ENCODE measurements at places on chromosomes 1 and 21.

DNA sequence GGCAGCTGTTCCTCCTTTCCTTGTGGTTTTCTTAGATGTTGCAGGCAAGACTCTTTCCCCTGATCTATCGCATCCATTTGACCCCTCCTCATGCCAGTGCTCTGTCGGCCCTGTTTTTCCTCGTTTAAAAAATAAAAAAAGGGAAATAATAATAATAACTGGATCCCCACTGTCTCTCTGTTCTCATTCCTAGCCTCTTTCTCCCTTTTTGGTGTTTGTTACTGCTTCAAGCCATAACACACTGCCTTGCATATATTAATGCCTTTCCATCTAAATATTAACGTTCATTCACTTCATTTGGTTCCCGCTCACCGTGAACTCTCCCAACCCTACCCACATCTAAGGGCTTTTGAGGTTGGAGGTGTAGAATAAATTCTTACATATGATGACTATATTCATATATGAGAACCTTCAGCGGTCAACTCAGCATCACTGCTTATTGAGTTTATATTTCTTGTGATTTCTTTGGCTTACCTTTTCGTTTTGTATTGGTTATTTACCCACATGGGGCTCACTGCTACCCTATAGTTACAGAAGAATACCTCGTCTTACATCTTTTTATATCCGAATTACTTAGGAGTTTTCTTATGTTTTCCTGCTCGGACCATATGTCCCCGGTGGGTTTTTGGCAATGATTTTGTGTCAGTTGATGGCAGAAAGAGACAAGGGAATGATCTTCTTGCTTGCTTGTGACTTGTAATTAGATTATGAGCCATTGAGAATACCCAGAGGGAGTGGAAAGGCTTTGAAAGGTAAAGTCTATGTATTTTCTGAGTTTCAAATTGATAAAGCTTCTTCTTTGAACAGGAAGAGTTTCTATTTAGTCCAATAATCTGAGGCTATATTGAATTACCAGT lies 805 bp downstream of the ATG4C start:
- DNase-seq = no peak

DNA sequence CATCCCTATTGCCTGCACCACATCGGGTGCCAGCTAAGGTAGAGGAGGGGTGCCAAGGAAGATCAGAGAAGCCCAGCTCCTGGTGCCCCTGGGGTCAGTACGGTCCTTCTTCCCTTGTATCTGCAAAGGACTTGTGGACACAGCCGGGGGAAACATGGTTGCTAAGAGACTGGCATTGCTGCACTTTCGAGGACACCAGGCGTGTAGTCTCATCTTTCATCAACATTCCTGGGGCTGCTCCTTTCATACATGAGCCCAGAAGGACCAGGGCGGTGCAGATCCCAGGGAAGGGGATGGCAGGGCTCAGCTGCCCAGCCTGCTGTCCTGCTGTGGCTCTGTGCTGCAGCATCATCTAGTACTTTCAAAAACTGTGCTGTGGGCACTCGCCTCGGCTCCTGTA lies 61.0 kb downstream of the RUNX1 start:
- DNase-seq = no peak

DNA sequence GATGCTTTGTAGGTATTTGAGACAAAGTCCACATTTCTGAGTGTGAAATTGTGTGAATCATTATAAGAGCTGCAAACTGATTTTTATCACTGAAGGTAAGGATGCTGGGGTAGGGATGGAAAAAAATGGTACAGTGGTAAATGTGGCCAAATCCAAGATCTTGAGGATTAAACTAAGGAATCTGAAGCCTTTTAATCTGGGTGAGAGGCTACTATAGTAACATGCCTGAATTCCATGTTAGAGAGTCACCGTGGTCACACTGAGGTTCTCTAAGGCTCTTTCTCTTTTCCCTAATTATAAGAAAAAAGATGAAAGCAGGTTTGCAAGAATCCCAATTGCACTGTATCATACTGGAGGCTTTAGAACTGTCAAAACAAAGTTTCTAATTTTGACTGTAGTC lies 17.6 kb downstream of the PTGER3 start:
- no peak for DNase-seq

DNA sequence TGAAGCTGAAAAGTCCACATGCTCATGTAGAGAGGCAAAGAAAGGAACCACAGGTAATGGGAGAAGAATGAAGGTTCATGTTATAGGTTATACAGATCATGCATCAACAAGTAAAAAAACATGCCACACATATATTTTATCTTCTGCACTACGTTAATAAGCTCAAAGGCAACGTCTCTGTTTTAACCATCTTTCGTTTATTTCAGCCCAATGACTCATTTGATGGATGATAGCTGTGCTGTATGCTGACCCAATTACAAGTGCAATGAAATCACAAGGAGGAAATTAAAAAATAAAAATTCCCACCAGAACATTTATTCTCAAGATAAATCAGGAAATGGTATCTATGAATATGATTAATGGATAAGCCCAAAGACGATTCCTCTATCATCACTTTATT lies 24.6 kb downstream of the XCL1 start:
- DNase-seq = no peak

GRCh38 chr21:45453308-45453950 lies 48.5 kb downstream of the COL18A1 start:
- DNase-seq = no peak

- DNase-seq = peak; percentile 48
Observed at GRCh38 chr1:166479052-166479631, 312.3 kb upstream of the FAM78B start.

- no peak for DNase-seq
Observed at GRCh38 chr1:184162281-184162680, 110.8 kb downstream of the TSEN15 start.

GRCh38 chr1:90989990-90990389 lies 31.8 kb downstream of the ZNF644 start:
- DNase-seq = no peak

- DNase-seq = no peak
Observed at GRCh38 chr1:8396786-8397406, 79.0 kb downstream of the SLC45A1 start.

GRCh38 chr1:64581135-64581842 lies 111.4 kb downstream of the CACHD1 start:
- no peak for DNase-seq

DNA sequence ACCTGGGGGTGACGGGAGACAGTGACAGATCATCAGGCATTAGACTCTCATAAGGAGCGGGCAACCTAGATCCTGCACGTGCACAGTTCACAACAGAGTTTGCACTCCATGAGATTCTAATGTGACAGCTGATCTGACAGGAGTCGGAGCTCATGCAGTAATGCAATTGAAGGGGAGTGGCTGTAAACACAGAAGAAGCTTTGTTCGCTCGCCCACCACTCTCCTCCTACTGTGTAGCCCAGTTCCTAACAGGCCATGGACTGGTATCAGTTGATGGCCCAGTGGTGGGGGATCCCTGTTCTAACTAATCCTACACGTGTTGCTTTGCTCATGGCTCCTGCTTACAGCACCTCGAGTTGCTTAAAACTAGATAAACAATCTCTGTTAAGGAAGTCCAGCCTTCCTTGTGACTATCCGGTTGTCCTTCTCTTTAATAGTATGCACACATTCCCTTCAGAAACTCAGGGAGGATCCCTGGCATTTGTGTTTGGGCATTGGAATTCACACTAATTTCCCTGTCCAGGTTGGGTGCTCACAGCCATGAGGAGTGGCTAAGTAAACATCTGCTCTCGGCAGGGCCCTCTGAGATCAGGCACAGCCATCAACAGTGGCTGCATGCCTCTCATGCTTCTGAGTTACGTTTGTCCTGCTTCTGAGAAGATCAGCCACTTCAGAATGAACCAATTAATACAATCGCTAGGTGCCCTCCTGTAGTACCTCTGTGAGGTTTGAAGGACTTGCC lies 21.1 kb upstream of the F3 start:
- DNase-seq = no peak

- DNase-seq = no peak
Observed at GRCh38 chr1:25869909-25870606, 5.5 kb downstream of the PAQR7 start.

- DNase-seq = no peak
Observed at GRCh38 chr1:210076620-210077019, 138.6 kb downstream of the SYT14 start.

DNA sequence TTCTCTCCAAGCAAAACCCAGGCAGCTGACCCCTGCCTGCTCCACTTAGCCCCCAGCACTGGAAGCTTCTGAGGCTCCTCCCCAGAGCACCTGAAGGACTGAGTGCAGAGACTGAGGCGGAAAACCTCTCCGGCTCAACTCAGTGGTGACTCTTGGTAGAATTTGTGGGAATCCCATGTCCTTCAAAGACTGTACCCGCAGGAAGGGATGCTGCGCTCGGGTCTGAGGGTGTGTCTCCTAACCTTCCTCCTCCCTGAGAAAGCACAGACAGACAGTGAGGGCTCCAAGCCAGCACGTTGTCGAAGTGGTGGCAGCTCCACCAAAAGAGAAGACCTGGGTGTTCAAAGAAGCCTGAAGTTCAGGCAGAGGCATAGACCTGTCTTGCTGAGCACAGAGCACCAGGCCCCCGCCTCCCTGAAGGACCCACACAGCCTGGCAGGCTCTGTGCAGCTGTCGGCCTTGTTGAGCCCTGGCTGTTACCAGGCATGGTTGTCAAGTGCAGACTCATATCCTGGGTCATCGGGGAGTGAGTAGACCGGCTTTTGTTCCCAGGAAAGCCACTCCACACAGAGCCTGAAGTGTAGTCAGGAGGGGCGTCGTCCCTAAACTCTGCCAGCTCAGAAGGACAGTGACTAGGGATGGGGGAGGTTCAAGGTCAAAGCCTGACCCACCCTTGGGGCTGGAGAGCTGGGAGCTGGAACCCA lies 36.7 kb downstream of the CSMD2 start:
- DNase-seq = no peak

DNA sequence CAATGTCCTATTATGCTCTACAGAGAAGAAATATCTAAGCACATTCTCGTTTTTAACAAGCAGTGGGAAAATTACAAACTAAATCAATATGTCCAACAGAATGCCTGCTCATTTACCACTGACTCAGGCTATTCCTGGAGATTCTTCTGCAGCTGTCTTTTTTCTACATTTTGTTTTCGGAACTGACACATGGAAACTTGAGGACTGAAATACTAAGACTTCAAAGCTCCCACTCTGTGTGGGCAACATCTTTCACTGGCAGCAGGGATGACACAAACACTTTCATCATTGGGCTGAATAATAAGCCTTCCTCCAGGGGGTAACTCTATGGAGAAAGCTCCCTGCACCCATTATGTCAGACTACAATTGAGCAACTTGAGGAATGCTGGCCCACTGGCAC lies 175.5 kb upstream of the NCAM2 start:
- DNase-seq = no peak

- DNase-seq = no peak
Observed at GRCh38 chr1:95321531-95321930, 87.5 kb downstream of the RWDD3 start.

DNA sequence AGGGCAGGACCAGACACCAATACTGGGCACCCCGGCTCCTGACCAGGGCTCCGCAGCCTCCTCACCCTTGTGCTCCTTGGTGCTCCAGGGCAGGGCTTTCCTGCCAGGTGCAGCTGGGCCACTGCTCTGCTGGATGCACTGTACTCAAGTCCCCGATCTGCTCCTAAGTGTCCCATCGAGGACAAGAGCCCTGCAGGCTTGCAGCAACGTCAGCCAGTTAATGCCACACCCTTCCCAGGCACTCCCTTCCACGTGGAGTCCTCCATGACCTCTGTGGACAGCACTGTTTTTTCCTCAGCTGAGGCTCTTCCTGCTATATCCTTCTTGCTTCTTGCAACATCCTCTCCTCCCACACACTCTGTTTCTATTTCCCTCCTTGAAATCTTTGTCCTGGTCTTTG lies 94.0 kb upstream of the NGF start:
- DNase-seq = no peak

GRCh38 chr1:200962631-200963030 lies 60.9 kb downstream of the KIF21B start:
- no peak for DNase-seq

- DNase-seq = no peak
Observed at GRCh38 chr1:167693425-167694045, 28.2 kb upstream of the MPZL1 start.

DNA sequence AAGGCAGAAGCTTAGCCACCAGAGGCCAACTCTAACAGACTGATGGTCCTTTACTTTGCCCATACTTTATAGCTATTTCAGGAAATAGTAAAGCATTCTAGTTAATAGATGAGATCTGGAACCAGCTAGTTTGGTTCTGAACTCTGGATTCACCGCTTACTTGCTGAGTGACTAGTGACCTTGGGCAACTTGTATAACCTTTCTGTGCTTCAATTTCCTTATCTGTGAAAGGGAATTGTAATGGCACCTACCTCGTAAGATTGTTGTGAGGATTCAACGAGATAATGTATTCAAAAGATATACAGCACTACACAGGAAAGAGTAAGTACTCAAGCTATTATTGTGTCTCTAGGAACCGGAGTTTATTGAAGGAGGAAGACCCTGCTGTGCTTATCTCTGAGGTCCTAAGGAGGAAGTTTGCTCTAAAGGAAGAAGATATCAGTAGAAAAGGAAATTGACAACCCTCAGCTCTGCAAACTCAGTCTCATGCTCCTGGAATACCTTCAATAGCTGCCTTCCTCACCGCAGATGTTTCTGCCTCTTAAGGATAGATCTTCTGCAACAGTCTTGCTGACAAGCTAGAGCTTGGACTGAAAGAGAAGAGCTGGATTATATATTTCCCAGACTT lies 11.9 kb downstream of the MTFR1L start:
- DNase-seq = no peak

DNA sequence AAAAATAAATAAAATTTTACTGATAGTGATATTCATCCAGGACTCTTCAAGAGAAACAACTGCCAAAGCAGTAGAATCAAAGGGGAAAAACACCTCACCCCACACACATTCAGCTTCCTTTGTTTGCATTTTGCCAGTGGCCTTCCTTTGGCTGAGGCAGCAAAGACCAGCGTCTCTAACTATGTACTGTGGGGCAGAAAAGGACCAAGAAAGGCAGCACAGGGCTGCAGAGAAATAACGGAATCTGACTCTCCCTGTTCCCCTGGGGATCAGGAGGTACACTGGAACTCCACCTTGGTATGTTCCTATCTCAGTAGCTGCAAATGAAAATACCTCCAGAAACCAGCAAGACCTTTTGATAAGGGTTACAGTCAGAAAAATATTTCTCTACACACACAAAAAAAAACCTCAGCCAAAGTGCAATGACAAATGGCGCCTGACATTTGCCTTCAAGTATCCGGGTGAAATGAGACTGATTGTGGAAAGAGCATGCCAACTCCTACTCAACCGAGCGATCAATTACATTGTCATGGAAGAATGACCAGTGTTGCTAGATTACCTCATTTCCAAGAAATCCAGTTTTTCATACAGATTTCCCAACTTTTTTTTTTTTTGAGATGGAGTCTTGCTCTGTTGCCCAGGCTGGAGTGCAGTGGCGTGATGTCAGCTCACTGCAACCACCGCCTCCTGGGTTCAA lies 50.9 kb downstream of the TARBP1 start:
- DNase-seq = no peak

GRCh38 chr1:19199969-19200604 lies 10.0 kb downstream of the UBR4 start:
- DNase-seq = no peak

- peak; percentile 90 for DNase-seq
Observed at GRCh38 chr1:157090196-157090647, 9.4 kb downstream of the ETV3L start.

GRCh38 chr1:47351305-47351704 lies 17.7 kb downstream of the CMPK1 start:
- DNase-seq = no peak

Data from activated CD4-positive, alpha-beta T cell treated with anti-CD3 and anti-CD28 coated beads, Interleukin-2, amount 50 U/mL, for 1 hour (primary cell).